Common myeloid progenitor, CD34-positive (primary cell): ENCODE measurements at places on chromosomes 1 and 21.

- DNase-seq, result no peak
These were observed 24.6 kb upstream of the LYPLAL1 start for GRCh38 chr1:219149009-219149577.

GRCh38 chr1:230175163-230175747 is 108.2 kb downstream of the GALNT2 start:
- DNase-seq, result peak; percentile 48

- DNase-seq, result peak; percentile 47
These were observed 407 bp downstream of the CAMSAP2 start for GRCh38 chr1:200738949-200739651.

- DNase-seq, result no peak
These were observed 8.1 kb upstream of the TFF1 start for GRCh38 chr21:42374457-42374856.

GRCh38 chr1:221881805-221882581 is 140.1 kb upstream of the DUSP10 start:
- no peak for DNase-seq

DNA sequence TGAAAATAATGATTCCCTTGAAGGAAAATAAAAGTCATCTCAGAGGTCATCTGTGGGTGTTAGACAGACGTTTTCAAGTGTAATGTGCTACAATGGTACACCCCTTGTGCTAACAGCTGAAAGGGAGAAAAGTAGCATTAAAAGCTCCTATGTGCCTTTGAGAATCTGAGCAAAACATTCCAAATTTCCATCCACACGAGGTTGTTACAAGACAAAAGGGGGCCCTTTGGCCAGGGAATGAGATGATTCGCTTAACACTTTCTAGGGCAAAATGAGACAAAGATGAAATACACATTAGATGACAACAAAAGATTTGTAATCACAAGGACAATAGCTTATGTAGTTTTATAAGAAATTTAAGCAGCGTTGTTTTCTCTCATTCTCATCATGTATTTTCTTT is 303.6 kb downstream of the LMX1A start:
- no peak for DNase-seq

GRCh38 chr1:36273024-36273423 is 33.1 kb upstream of the SH3D21 start:
- no peak for DNase-seq

DNA sequence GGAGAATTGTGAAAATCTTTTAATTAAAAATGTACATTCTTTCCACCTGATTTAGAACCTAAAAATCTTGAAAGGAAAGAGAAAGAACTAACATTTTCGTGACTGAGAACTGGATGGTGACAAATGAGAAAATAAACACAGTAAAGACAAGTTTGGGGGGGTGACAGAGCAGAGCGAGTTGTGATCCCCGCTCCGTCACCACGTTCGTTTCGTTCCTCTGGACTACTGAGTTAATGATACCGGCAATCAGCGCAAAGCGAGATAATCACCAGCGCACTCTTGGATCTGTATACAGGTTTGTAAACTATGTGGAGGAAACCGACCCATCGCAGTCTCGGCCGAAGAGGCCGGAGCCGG is 31.2 kb upstream of the CFAP126 start:
- DNase-seq, result no peak

GRCh38 chr1:216750031-216750627 is 26.9 kb upstream of the ESRRG start:
- DNase-seq, result peak; percentile 7

DNA sequence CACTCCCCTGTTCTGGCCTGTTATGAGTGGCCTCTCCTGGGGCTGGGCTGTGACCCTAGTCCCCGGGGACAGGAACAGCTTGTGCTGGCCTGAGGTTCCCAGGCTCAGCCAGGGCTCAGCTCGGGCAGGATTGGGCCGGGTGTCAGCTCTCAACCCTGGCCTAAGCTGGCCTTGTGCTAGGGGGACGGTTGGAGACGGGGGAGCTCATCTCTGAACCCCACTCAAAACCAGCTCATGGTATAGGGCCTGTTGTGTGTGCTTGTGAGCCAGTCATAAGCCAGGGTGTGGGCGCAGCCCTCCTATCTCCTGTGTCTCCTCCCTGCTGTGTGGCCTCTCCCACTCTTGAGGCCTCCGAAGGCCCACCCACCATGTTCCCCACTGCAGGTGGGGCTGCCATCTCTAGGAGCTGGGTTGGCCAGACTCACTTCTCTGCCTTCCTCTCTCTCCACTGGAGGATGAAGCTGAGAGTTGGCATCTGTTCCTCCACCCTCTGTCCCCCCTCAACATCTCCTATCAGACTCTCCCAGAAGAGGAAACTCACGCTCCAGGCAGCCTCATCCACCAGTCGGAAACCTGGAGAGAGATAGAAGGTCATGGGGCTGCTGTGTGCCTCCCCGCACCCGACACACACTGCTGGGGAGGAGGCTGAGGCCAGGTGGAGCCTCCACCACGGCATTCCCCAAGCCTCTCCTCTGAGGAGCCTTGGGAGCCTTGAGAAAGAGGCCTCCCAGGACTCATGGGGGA is 1.4 kb downstream of the PEAR1 start:
- DNase-seq, result peak; percentile 83

GRCh38 chr1:1777950-1778662 is at the start of gene NADK:
NADK (minus strand) TSS chr1:1778470; CDS start chr1:1765406, 13,064 bp downstream.
- DNase-seq, result peak; percentile 63

GRCh38 chr1:145701306-145701862 is 5.8 kb downstream of the PDZK1 start:
- DNase-seq, result no peak

GRCh38 chr21:46093668-46094400 is 4.1 kb upstream of the COL6A2 start:
- DNase-seq, result no peak

- DNase-seq, result no peak
These were observed 160.6 kb upstream of the ATP1B1 start for GRCh38 chr1:168945870-168946269.

- DNase-seq, result no peak
These were observed 90.8 kb downstream of the NFIA start for GRCh38 chr1:61173118-61173517.

GRCh38 chr1:245188403-245188802 is 33.6 kb downstream of the KIF26B start:
- peak; percentile 88 for DNase-seq

DNA sequence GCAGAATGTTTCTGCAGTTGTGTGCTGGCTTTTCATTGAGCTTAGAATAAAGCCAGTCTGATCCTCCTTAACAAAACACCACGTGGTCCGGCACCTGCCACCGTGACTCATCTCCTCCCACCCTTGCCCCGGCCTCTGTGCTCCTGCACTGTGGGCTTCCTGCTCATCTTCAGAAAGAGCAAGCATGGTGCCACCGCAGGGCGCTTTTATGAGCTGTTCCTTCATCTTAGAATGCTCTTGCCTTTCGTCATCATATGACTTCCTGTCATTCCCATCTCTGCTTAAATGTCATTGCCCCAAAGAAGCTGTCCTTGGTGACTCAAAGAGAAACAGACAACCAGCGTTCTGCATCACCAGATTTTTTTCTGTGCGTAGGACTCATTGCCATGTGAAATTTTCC is 117.8 kb downstream of the HHAT start:
- DNase-seq, result no peak

DNA sequence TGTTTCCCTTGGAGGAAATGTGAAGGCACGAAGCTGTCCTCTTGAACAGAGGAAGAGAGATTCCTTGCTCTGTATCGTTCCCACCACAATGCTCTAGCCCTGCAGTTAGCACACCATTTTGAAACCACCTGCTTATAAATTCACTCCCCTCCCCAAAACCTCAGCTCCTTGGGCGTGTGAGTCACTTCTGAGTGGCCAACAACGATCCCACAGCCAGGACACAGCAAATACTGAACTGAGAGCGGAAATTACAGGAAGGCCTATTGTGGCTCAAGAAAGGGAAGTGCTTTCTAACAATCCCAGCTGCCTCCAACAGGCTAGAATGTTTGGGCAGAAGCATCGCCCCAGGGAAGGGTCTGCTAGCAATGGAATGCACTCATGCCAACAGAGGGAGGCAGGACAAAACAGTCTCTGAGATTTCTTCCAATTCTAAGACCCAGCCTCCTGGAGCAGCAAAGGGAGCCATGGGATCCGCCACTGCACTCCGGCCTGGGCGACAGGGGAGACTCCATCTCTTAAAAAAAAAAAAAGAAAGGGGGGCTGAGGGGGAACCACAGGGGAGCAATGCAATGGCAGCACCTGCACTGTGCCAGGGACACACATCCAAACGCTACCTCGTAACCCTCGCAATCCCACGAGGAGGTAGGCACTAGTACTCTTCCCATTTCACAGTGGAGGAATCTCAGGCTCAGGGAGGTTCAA is 1.9 kb downstream of the TMEM53 start:
- DNase-seq, result peak; percentile 96

DNA sequence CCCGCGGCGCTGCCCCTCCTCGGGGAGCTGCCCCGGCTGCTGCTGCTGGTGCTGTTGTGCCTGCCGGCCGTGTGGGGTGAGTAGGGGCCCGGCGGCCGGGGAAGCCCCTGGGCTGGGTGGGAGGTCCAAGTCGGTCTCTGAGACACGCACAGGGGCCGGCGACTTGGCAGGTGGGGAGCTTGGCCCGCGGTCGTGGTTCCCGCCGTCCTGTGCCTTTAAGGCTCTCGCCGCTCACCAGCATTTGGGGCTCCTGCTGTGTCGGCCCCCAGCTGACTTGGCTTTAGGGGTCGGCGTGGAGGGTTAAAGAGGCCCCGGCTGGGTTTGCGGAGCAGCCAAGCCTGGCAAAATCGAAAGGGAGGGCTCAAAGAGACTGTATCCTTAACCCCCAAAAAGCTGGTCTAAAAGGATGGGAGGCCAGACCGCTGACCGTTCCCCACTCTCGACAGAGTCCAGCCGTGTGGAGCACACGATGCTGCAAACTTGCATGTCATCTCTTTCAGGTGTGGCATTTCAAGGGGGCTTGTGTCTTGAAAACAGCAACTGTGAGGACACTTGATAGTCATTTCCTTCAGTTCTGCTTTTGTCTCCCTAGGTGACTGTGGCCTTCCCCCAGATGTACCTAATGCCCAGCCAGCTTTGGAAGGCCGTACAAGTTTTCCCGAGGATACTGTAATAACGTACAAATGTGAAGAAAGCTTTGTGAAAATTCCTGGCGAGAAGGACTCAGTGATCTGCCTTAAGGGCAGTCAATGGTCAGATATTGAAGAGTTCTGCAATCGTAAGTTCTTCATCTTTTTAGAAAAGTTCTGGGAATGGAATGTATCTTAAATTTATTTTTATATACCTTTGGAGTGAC is 540 bp downstream of the CD55 start:
- DNase-seq, result peak; percentile 50

GRCh38 chr1:188988589-188988988 is 1489.1 kb downstream of the BRINP3 start:
- DNase-seq, result no peak
